ENCODE measurements at places on chromosomes 1 and 21.
A peak's percentile ranks its signal among the peaks of the same experiment; 100 is the strongest.

GRCh38 chr1:155175927-155176371 lies 2.3 kb downstream of the TRIM46 start:
- DNase-seq = no peak

DNA sequence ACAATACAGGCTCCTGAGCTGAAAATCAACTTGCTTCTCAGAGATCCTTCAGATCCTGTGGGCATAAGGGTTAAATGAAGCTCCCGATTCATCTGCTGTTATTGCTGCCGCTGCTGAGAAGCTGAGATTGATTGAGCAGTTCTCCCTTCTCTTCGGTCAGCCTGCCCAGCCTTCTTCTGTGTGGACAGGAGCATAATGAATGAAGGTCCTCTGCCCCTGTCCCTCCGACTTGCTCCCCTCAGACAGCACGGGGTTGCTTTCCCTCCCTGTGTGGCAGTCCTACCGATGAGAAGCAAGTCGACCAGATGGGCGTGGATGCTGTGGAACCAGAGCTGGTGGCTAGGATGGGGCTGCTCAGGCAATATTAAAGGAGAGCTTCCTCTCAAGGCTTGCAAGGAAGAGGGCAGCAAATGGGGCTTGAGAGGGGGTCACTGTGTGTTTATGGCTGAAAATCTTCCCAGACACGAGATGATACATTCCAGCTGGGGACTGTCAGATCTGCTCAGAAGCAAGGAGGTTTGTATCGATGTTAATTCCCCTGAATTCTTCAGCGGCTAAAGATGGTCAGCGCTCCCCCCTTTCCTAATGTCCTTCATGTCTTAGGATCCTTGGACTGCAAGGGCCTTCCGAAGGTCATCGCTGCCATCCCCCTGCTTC lies 63.9 kb upstream of the GOLT1A start:
- DNase-seq = no peak

- DNase-seq = peak; percentile 46
Measured at GRCh38 chr1:147273409-147274336, 31.2 kb downstream of the CHD1L start.

GRCh38 chr1:228279011-228279721 lies 71.3 kb downstream of the OBSCN start:
- no peak for DNase-seq

GRCh38 chr1:67683766-67684525 lies 1.1 kb upstream of the GADD45A start:
- peak; percentile 62 for DNase-seq

GRCh38 chr1:117580436-117580835 lies 25.4 kb upstream of the TENT5C start:
- DNase-seq = no peak

DNA sequence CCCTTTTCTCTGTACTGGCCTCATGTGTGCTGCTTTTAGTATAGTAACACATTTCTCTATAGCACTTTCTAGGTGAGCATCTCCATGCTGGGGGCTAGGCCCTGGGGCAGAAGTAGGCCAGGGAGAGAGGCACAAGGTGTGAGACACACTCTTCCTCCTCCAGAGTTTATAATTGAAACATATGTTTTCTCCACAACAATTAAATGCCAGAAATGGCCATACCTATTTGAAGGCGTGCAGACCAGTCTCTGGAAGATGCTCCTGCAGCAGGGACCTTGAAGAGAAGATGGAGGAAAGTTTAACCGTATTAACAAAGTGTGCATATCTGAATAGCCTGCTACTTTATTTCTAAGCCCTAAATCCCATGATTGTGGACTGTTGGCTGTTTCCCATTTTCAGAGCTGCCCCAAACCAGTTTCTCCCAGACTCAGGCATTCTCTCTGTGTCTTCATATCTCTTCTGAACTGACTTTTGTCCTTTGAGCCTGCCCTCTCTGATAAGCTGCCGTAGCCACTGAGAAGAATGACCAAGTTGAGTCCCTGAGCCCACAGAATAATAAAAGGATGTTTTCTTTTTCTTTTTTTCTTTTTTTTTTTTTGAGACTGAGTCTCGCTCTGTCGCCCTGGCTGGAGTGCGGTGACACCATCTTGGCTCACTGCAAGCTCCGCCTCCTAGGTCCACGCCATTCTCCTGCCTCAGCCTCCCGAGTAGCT lies 81.3 kb downstream of the LRRC8D start:
- DNase-seq = peak; percentile 93

DNA sequence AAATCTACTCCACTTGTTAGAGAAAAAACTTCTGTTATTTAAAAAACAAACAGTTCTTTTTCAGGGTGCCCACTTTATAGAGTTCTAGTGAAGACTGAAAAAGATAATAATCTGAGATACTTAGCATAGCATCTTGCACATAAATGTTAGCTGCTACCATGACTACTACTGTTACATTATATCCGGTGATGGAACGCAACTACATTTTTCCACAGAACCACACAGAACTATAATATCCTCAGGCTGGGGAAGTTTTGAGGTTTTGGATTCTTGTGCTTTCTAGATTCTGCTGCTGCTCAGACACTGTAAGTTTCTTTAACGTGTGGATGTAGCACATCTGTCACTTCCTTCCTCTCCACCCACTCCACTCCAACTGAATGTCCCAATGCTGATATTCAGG lies 110.3 kb downstream of the PTPN14 start:
- DNase-seq = no peak

GRCh38 chr1:234093741-234094140 lies 189.3 kb downstream of the SLC35F3 start:
- DNase-seq = no peak

DNA sequence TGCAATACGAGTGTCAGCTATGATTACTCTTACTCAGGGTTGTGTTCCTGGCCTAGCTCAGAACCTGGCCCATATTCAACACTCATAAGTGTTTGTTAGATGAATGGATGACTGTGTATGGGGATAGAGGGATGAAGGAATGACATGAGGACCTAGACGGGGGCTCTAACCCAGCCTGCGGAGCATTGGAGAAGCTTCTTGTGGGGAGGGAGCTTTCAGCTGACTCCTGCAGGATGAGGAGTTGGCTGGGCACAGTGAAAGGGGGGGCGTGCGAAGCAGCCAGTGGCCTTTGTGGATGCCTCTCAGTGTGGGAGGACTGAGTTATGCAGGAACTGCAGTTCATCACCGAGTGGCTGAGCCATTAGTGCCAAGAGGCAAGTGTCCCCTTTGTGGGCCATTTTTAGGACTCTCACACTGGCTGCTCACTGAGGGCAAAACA lies 1.2 kb upstream of the EXTL1 start:
- no peak for DNase-seq

- DNase-seq = no peak
Measured at GRCh38 chr1:218351391-218352074, 6.4 kb downstream of the TGFB2 start.

- no peak for DNase-seq
Measured at GRCh38 chr1:151211972-151212705, 13.8 kb downstream of the PIP5K1A start.

DNA sequence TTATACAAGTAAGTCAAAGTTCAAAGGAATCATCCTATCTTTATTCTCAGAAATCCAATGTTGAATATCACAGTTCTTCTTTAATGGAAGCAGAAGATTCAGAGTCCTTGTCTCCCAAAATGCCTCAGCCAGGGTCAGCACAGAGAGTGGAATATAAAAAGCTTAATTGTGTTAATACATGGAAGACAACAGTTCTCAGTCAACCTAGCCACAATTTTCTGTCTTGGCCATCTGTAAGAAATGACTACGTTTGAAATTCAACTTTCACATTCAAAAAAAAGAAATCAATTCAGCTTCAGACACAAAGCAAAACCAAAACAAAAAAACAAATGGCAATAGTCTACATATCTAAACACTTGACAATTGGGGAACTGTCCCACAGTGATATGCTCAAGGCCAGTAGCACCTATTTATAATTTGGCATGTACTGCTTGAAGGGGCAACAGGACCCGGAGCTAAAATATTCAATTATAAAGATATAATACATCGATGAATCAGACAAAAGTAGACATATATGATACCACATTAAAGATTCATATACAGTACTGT lies 27.3 kb upstream of the GLIS1 start:
- DNase-seq = no peak

GRCh38 chr1:40095806-40096205 lies 1.2 kb downstream of the PPT1 start:
- DNase-seq = no peak

DNA sequence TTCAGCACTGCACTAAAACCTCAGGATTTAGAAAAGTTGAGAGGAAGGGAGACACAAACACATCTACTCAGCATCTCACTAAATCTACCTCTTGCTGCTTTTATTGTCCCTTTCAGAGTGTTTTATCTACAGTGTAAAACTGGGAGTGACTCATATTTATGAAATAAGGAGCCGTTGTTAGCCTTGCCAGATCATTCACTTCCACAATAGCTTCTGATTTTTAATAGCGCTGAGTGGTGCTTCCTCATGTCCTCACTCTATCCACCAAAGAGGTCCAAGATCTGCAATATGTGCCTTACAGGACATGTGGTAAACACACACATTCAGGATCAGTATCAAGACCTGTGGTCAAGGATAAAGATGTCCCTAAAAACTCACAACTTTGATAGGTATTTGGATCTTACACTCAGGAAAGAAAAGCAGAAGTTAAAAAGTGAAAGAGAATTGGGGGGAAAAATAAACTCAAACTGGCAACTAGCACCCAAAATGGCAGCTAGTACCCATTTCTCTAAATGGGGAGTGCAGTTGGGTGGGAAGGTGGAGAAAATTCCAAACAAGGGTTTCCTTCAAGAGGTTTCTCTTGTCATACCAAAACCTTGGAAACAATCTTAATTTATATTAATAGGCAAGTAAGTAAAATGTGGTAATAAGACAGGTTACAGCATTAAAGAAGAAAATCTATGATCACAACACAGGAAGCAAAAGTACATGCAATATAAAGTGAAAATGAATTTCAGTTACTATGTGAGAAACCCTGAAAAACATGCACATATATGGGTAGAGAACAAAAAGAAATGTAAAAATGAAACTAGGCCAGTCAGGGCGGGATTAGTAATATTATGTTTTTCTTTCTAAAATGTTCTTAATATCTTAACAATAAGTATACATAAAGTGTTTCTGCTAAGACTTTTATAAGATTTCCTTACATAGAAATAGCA lies 15.9 kb downstream of the DUSP10 start:
- no peak for DNase-seq

GRCh38 chr1:210499956-210500355 lies 171.3 kb downstream of the HHAT start:
- DNase-seq = no peak

GRCh38 chr1:24147194-24147593 lies 4.3 kb upstream of the IL22RA1 start:
- no peak for DNase-seq

GRCh38 chr1:101043776-101044175 lies 18.2 kb upstream of the DPH5 start:
- DNase-seq = no peak

DNA sequence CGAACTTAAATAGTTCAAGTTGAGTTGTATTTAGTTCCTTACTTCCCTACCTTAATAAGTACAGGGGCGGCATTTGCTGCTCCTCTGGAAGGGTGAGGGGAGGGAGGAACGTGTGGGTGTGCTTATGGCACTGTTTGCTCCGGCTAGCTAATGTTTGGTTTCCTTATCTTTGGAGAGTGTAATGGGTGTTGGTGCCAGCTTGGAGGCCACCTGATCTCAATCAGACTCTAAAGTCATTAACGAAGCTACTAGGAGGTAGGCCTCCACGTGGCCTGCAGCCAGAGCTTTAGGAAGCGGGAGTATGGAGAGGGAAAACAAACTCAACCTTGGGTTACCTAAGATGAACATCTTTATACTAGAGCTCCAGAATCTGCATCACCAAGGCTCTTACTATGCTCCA lies 43.0 kb upstream of the RAP1A start:
- DNase-seq = peak; percentile 82

- no peak for DNase-seq
Measured at GRCh38 chr1:233055879-233056641, 105.6 kb downstream of the NTPCR start.

GRCh38 chr1:41739061-41739955 lies 179.4 kb downstream of the HIVEP3 start:
- no peak for DNase-seq

Measured in small intestine (tissue), 16 donors.